ENCODE measurements at places on chromosomes 3 and 15. TPM values are rescaled to one million over a fixed set of nuclear protein-coding genes. Genes with fewer than 3 reads are reported as not detected.

The PDZRN3 gene
- total RNA-seq: 100 TPM

The GOLGA8K gene
- 0.80 TPM for total RNA-seq

DNA sequence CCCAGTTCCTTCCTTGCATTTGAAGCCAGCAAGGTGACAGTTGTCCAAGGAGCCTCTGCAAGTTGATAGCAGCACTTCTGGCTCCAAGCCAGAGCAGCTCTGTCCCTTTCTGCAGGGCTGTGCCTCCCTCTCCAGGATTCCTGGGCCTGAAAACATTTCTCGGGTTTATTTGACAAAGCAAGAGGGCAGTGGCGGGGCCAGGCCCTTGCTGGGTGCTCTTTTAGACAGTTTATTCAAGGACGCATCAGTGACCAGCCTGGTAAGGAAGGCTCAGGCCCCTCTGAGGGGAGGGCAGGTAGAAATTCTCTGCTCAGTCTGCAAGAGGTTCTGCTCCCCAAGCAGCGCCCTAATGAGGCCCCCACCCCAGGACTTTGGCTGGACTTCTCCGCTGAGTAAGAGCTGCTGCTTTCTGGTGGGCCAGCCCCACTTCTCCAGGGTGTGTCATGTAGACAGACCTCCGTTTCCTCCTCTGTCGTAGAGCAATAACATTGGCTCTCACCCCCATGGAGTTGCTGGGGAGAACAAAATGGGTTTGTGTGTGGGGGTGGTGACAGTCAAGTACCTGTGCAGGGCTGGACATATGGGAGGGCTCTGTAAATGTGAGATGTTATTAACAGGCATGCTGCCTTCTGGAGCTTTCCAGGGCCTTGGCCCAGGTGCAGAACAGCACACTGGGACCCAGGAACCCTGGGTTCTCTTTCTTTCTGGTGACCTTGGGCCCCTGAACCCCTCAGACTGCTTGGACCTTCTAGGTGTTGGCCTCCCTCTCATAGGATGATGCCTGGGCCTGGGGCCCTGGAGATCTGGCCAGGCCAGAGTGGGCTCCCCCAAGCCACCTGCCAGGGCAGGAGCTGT lies 146.2 kb upstream of the TLE3 start:
- H3K36me3 ChIP-seq: no peaks in the 10 kb centered on the region
- no peak overlapping the region for H3K27ac ChIP-seq

DNA sequence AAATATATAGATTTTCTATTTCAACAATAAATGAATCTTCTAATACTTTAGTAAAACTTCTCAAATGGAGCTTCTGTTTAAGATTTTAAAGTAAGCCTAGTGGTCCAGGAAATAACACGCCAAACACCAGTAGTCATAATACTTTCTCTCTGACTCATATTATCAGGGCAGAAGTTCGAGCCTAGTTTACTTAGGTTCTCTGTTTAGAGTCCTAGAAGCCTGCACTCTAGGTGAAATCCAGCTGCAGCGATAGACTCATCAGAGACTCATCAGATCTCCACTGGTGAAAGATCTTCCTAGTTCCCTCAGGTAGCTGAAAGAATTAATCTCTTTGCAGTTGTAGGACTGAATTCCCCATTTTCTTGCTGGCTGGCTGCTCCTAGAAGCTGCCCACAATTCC lies 552.5 kb upstream of the ROBO2 start:
- H3K4me1 ChIP-seq: no peaks in the 10 kb centered on the region
- DNase-seq: no peak
- no peak overlapping the region for H3K27ac ChIP-seq

- no peaks in the 10 kb centered on the region for H3K27me3 ChIP-seq
- no peak for DNase-seq
- H3K4me3 ChIP-seq: no peak overlapping the region
- H3K27ac ChIP-seq: no peak overlapping the region
These were observed 11.1 kb downstream of the RBMS3 start for GRCh38 chr3:29291982-29292363.

GRCh38 chr15:89806559-89807550 lies 7.8 kb downstream of the ANPEP start:
- no peak overlapping the region for H3K27ac ChIP-seq
- no peak for DNase-seq
- no peaks in the 10 kb centered on the region for H3K4me1 ChIP-seq

The CIDEC gene
- not detected for total RNA-seq

DNA sequence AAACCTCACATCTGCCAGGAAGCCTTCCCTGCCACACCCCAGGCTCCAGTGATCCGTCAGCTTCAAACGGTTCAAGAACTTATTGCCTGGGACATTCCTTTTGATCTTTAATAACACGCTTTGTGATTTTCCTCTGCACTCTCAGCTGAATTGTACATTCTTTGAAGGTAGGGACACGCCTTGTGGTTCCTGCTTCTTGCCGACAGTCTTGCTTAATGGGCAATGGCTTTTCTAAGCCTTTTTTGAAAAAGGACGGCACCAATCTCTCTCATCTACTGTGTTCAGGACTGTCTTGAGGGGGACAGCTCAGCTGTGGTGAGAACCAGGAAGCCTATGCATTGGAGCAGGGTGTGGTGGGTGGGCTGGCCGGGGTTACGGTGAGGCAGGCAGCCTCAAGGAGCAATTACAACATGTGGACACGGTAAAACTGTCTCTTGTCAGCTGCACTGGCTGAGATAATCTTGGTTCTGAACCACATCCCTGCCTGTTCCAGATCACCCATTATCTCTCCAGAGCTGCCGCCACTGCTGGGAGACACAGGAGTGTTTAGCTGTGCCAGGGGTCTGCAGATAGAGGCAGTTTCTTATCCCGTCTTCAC lies 46.0 kb upstream of the GLCE start:
- no peaks in the 10 kb centered on the region for H3K4me1 ChIP-seq
- no peak overlapping the region for H3K4me3 ChIP-seq
- DNase-seq: no peak

DNA sequence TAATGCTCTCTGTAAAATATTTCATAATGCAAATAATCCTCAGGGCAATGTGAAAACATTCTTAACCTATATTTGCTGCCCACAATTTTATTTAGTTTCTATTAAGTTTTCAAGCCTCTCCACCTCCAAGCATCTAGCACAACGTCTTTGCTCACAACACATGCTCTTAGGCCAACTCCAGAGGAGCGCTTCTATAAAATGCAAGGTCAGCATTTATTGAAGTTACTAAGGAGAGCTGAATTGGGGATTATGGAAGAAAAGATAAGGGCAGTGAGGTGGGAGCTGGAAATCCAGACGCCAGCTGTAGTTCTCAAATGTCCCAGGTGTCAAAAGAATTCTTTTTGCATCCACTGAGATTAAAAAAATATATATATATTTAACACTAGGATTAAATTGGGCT lies 996 bp downstream of the RABL3 start:
- H3K27ac ChIP-seq: no peak overlapping the region
- H3K4me1 ChIP-seq: peaks cover 7% of the 10 kb centered on the region
- H3K27me3 ChIP-seq: no peaks in the 10 kb centered on the region
- DNase-seq: no peak

The IL5RA gene
- total RNA-seq: 1.4 TPM

The HIGD2B gene
- total RNA-seq: not detected

The KNG1 gene
- not detected for total RNA-seq

The GPR87 gene
- total RNA-seq: not detected

- H3K27me3 ChIP-seq: no peaks in the 10 kb centered on the region
- peaks cover 2% of the 10 kb centered on the region for H3K4me1 ChIP-seq
- no peak overlapping the region for H3K27ac ChIP-seq
- no peaks in the 10 kb centered on the region for H3K36me3 ChIP-seq
- H3K4me3 ChIP-seq: no peak overlapping the region
These were observed 88.7 kb upstream of the C15orf39 start for GRCh38 chr15:75112848-75113492.

The NCKIPSD gene
- total RNA-seq: 58.6 TPM

GRCh38 chr3:26984416-26985390 lies 362.1 kb downstream of the LRRC3B start:
- no peak overlapping the region for H3K4me3 ChIP-seq
- H3K4me1 ChIP-seq: no peaks in the 10 kb centered on the region
- no peaks in the 10 kb centered on the region for H3K27me3 ChIP-seq
- no peaks in the 10 kb centered on the region for H3K36me3 ChIP-seq

DNA sequence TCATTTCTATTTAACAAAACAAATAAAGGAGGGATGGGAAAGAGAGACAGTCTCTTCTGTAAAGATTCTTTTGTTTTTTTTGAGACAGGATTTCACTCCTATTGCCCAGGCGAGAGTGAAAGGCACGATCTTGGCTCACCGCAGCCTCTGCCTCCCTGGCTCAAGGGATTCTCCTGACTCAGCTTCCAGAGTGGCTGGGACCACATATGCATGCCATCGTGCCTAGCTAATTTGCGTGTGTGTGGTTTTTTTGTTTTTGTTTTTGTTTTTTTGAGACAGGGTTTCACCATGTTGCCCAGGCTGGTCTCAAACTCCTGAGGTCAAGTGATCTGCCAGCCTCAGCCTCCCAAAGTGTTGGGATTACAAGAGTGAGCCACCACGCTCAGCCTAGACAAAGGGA lies 23.3 kb downstream of the STAG1 start:
- no peak overlapping the region for H3K4me3 ChIP-seq
- no peak for DNase-seq
- no peaks in the 10 kb centered on the region for H3K36me3 ChIP-seq

- no peak overlapping the region for H3K4me3 ChIP-seq
- no peaks in the 10 kb centered on the region for H3K4me1 ChIP-seq
- H3K36me3 ChIP-seq: no peaks in the 10 kb centered on the region
- no peak for DNase-seq
- H3K27ac ChIP-seq: no peak overlapping the region
These were observed 353.6 kb downstream of the CNTN4 start for GRCh38 chr3:2452249-2452648.

GRCh38 chr3:143167969-143168854 lies 48.6 kb downstream of the CHST2 start:
- no peaks in the 10 kb centered on the region for H3K27me3 ChIP-seq
- H3K36me3 ChIP-seq: no peaks in the 10 kb centered on the region
- peaks cover 7% of the 10 kb centered on the region for H3K4me1 ChIP-seq
- no peak overlapping the region for H3K27ac ChIP-seq
- DNase-seq: no peak

DNA sequence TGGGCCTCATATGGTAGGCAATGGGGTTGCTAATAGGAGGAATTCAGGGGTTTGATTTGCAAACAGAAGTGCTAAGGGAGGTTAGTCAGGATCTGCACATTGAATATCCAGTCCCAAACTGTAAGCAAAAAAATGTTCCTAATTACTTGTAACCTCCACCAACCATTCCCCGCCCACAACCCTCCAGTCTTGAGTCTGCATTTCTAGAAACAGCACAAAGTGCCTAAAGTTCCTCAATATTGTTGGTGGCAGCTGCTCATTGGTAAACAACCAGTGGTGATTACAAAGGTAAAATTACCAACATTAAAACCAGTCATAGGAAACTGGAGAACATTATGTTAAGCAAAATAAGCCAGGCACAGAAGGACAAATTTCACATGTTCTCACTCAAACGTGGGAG lies 18.9 kb downstream of the HDC start:
- no peak overlapping the region for H3K4me3 ChIP-seq
- no peaks in the 10 kb centered on the region for H3K4me1 ChIP-seq
- no peak for DNase-seq
- no peaks in the 10 kb centered on the region for H3K36me3 ChIP-seq
- H3K27me3 ChIP-seq: no peaks in the 10 kb centered on the region

DNA sequence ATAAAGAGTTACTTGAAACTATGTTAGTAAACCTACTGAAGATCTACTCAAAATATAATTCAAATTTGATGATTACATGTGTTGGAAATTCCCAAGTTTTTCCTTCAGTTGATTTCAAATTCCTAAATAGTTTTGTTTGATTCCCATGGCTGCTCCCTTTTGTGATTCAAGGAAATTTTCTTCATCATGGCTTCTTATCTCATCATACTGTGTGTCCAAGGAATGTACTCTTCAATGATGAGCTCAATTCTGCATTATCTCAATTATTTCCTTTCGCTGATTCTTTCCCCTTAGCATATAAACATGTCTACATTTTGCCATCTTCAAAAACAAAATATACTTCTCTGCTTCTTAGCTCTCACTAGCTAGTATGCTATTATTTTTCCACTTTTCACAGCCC lies 460.4 kb upstream of the NAALADL2 start:
- H3K4me1 ChIP-seq: no peaks in the 10 kb centered on the region
- H3K36me3 ChIP-seq: no peaks in the 10 kb centered on the region
- no peaks in the 10 kb centered on the region for H3K27me3 ChIP-seq
- no peak overlapping the region for H3K27ac ChIP-seq

GRCh38 chr3:111627092-111627491 lies 31.9 kb upstream of the ZBED2 start:
- H3K27me3 ChIP-seq: no peaks in the 10 kb centered on the region
- no peak overlapping the region for H3K4me3 ChIP-seq
- no peak for DNase-seq

All from ovary (tissue), 10 donors.